Neural progenitor cell (in vitro differentiated cells): ENCODE measurements at places on chromosomes 12 and 14.

GRCh38 chr12:45704968-45705367, 24.5 kb upstream of the ARID2 start:
- no peak for DNase-seq

DNA sequence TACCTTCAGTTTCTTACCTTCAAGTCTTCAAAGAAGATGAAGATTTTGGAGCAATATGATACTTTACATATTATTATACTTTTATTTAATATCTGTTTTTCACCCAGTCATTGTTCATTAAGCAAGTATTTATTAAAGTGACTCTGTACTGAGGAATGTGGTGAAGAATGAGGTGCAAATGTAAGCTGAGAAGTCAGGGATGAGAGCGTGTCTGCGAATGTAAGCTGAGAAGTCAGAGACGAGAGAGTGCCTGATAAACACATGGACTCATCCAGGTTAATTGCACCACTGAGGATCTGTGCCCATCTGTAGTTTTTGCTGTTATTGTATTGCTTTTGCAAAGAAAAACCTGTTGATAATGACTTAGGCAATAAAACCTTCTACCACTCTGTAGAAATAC, 211.9 kb upstream of the FAR2 start:
- DNase-seq = no peak

GRCh38 chr14:28280997-28281598, 485.5 kb upstream of the FOXG1 start:
- DNase-seq = no peak

DNA sequence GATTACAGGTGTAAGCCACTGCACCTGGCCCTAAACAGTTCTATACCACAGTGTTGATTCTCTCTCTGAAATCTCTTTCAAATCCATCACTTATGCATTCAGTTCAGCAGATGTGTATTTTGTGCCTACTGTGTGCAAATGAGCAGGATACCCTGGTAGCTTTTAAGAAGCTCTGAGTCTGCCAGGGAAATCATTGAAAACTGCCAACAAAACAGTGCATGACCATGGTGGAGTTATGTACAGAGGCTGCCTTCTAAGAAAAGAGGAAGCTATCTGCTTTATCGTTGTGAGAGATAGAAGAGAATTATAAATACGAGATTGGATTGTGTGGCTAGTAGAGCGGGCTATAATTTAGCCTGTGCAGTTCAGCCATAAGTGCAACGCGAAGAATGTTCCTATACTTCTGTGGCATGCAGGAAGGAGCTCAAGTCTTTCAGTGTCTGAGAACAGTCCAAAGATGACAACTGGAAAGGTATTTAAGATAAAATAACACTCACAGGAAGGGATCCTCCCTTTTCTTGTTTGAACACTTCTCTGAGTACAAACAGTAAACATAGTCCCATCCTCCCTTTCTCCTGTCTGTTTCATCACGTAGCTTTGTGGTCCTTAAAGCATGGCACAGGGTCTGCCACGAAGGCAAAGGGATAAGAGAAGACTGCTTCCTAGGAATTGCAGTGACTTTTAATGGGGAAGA, 4.3 kb downstream of the DIP2B start:
- no peak for DNase-seq

- DNase-seq = no peak
Measured at GRCh38 chr12:118456741-118457140, 80.4 kb downstream of the SUDS3 start.

GRCh38 chr12:30870491-30871265, 55.9 kb upstream of the TSPAN11 start:
- no peak for DNase-seq

DNA sequence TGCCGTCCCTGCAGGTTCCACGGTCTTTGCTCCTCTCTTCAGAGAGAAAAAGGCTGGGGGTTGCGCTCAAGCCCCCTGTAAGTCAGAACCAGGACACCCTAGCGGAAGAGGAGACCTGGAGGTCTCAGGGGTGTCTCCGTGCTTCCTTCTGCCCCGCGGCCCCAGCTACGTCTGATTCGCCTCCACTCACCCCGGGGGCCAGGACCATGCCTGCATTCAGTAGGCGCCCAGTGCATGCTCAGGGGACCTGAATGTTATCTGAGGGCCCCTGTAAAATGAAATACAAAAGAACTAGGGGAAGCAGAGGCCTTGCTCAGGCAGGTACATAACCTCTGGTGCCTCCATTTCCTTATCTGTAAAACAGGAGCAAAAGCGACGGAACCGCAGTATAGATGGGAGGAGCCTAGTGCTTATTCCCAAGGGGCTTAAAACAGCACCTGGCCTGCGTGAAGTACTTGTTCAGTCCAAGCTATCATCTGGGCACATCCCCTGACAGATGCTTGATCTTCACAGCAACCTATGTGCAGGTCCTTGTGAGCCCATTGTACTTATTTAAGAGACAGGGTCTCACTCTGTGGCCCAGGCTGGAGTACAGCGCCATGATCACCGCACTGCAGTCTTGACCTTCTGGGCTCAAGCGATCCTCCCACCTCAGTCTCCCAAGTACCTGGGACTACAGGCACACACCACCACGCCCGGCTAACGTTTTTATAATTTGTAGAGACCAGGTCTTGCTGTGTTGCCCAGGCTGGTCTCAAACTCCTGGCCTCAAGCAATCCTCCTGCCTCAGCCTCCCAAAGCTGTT, 110.3 kb upstream of the NCOR2 start:
- no peak for DNase-seq

DNA sequence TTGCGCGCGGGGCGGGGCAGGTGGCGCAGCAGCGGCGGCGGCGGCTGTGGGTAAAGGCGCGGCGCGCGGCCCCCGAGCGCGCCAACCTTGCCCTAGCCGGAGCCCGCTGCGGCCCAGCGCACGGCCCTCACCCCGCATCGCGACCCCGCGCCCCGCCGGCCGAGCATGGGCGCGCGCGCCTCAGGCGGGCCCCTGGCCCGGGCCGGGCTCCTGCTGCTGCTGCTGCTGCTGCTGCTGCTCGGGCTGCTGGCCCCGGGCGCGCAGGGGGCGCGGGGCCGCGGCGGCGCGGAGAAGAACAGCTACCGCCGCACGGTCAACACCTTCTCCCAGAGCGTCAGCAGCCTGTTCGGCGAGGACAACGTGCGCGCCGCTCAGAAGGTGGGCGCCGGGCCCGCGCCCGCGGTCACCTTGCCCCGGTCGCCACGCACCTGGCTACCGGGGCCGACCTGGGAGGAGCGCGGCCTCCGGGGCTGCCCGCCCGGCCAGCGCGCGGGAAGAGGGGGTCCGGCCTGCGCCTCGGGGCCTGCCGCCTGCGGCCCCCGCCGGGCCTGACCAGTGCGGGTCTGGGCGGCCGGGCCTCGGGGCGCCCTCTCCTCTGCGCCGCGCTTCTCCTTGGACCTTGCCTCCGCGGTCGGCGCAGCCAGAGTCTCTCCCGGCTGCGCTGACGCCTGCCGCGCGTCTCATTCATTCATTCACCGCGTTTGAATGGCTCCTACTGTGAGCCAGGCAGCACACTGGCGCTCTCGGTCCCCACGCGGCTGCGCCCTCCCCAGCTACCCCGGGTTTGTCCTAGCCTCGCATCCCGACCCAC, at the start of gene BRI3BP:
Gene BRI3BP, plus strand, starts transcription at position 20 of the 811 bp plus-strand sequence. Its CDS starts 146 bp downstream, at position 166.
- DNase-seq = peak; percentile 70

DNA sequence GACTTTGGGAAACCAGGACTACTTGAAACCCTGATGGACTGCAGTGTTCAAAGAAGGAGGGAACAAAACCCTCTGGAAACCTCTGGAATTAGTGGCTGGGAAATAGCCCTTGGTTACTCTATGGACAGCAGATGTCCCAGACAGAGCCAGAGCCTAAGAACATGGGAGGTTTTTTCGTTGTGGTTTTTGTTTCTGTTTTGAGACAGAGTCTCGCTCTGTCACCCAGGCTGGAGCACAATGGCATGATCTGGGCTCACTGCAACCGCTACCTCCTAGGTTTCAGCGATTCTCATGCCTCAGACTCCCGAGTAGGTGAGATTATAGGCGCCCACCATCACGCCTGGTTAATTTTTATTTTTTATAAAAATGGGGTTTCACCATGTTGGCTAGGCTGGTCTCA, 1378.7 kb downstream of the AACS start:
- DNase-seq = no peak

DNA sequence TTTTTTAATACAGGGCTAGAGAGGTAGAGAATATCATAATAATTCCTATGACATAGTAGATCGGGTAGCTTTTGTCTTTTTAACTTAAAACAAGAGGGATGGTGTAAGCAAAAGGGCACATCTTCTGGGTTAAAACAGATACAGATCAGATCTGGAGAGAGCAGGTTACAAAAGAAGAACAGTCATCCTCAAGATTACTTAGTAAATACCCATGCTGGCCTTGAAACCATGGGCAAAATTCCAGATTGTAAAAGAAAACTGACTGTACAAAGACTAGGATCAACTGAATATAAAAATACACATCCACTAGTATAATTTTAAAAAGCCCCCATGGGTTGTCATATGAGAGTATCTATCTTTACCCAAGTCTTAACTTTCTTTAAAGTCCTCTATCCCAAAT, 76.7 kb downstream of the MED13L start:
- no peak for DNase-seq

DNA sequence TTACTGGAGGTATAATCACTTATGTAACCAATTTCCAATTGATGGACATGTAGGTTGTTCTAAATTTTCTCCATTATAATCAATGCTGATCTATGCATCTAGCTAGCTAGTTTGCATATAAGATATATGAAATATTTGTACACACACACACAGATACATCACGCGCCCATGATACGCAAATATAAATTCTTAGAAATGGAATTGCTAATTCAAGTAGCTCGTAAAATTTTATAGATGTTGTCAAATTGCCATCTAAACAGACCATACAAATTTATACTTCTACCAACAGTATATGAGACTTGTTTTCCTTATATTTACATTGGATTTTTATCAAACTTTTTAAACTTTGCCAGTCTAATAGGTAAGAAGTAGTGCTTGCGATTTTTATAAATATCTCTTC, 29.1 kb upstream of the TRIM9 start:
- no peak for DNase-seq

DNA sequence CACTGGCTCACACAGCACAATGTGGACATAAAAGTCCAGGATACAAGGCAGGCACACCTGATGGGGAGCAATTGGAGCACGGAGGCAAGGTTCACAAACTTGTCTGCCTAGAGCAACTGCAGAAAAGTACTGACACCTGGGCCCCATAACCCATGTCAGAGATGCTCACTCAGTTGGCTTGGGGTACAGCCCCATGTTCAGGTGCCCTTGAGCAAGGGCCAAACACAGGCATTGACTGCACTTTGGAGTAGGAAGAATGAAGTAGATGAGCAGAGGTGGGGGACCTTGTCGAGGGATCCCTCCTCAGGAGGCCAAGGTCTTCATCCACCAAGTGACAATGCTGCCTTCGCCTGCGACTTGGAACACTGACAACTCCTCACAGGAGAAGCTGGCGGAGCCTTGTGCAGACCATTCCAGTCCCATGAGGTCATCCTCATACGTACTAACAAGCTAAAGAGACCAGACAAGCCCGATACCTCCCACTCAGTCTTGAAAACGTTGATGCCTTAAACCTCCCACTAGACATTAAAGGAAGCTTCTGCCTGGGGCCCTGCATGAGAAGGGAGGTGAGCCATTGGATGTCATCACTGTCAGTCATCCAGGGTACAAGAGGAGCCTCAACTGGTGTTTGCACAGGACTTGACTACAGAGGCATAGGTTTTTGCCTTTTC, 42.5 kb upstream of the C14orf180 start:
- no peak for DNase-seq

DNA sequence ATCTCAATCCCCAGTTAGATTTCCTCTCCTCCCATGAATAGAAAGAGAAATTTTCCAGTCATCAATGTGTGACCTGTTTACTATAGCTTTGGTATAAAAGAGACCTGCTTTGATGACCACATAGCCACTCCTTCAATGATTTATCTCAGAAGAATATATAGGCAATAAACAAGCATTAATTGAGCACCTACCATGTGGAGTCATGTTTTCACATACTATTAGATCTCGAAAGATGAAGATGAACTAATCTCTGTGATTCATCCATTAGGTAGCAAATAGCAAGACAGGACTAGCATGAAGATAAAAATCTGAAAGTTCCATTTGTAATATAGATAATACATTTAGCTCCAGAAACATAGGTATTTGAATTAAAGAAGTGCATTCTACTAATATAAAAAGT, 40.5 kb downstream of the SLCO1A2 start:
- DNase-seq = no peak

- no peak for DNase-seq
Measured at GRCh38 chr14:92572050-92572449, 58.5 kb downstream of the RIN3 start.

- DNase-seq = no peak
Measured at GRCh38 chr14:24074625-24075484, 3.5 kb downstream of the CPNE6 start.

DNA sequence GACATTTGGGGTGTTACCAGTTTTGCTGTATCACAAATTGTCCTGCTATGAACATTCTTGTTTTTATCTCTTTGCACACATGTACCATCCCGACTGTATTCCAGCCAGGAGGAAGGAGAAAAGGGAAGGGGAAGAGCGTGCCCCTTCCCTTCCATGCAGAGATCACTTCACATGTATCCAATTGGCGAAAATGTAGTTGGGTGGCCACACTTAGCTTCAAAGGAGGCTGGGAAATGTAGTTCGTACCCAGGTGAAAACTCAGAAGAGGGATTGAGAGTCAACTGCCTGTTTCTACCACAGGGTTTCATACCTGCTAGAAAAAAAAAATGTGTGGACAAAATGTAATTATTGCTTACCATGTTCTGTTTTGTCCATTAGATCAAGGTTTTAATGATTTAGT, 189.1 kb upstream of the PELI2 start:
- no peak for DNase-seq

- no peak for DNase-seq
Measured at GRCh38 chr12:65462484-65462883, 184.0 kb downstream of the MSRB3 start.

DNA sequence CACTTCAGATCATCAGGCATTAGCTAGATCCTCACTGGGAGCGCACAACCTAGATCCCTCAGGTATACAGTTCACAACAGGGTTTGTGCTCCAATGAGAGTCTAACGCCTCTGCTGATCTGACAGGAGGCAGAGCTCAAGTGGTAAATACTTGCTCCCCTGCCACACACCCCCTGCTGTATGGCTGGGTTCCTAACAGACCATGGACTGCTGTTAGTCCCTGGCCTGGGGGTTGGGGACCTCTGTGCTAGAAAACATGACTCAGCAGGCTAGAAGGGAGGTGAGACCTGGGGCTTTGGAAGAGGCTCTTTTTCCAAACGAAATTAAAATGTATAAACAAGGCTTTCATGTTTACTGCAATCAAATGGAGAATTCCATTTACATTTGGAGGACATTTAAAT, 691.1 kb downstream of the FLRT2 start:
- DNase-seq = peak; percentile 45

GRCh38 chr12:121536899-121537813, 43.7 kb downstream of the KDM2B start:
- peak; percentile 84 for DNase-seq

DNA sequence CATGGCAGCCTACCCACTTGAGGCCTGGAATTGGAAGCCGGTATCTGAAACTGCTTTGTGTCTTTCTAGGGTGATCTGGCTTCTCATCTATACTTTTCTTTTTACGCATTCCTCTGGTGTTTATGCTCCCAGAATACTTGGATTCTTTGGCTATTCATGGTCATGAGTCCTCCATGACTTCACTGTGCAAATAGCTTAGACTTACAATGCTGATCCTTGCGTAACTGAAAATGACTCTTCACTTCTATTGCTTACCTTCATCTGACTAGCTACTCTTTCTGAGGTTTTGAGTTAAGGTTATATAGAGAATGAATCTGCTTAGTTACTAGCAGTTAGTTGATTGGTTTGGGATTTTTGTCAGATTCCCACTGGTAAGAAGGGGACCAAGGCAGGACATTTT, 121.7 kb upstream of the NOVA1 start:
- no peak for DNase-seq
